ENCODE measurements at places on chromosomes 12 and 14. TPM values are rescaled to one million over a fixed set of nuclear protein-coding genes. Genes with fewer than 3 reads are reported as not detected.

TSHR gene
- not detected for total RNA-seq

ALX1 gene
- total RNA-seq: 6.3 TPM

LRP1-AS gene
- total RNA-seq: not detected

PZP gene
- total RNA-seq: not detected

ARMH4 gene
- 0.30 TPM for total RNA-seq

ESPL1 gene
- 22.5 TPM for total RNA-seq

TMEM63C gene
- total RNA-seq: 1.0 TPM

COL2A1 gene
- not detected for total RNA-seq

TAS2R31 gene
- 0.16 TPM for total RNA-seq

RFLNA gene
- not detected for total RNA-seq

SAMD15 gene
- total RNA-seq: 2.2 TPM

POTEG gene
- total RNA-seq: not detected

ASPG gene
- not detected for total RNA-seq

PTPRB gene
- total RNA-seq: 0.93 TPM

SLC4A8 gene
- total RNA-seq: 1.0 TPM

IKZF4 gene
- 3.4 TPM for total RNA-seq

TC2N gene
- total RNA-seq: 0.72 TPM

PMCH gene
- total RNA-seq: not detected

PTGER2 gene
- total RNA-seq: 1.3 TPM

B4GALNT1 gene
- total RNA-seq: 37.8 TPM
